ENCODE measurements at places on chromosomes 4 and X.

DNA sequence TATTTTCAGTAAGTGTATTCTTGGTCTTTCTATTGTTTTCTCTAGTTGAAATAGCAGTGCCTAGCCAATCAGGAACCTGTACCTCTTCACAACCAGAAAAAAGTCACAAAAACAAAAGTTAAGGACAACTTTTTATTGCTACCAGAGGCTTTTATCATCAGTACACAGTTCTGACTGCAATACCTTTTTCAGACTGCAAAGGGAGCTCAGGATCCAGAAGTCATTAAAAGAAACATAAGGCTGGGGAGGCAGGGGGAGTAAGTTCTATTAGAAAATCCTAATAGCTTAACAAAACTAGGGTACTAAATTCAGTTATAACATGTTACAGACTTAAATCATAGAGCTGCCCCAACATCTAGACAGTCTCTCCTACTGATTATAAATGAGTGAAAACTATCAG, 28.8 kb downstream of the CCNI start:
- no peak for DNase-seq

DNA sequence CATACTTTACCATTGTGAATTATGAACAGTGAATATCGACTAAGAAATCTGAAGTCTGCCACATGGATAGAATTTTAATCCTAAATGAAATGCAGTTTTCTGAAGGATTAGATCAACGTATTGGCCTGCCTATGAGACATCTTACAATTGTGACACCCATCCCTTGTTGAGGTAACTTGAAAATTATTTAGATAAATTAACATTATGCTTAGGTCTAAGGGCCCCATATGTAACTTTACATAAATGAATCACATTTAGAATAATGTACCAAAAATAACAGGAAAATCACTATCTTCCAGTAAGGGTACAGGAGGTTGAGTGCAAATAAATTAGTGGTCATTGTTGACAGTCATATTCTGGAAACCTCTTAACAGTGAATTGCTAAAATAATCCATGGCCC, 13.5 kb downstream of the XAGE5 start:
- DNase-seq: no peak

- no peak for DNase-seq
Measured at GRCh38 chr4:3317656-3318211, 24.9 kb downstream of the RGS12 start.

- no peak for DNase-seq
Measured at GRCh38 chrX:69431420-69431819, 72.7 kb upstream of the NALF2 start.
